ENCODE measurements at places on chromosomes 7 and 10.

GRCh38 chr7:28544453-28545117 is 132.3 kb downstream of the CREB5 start:
- DNase-seq, result no peak

DNA sequence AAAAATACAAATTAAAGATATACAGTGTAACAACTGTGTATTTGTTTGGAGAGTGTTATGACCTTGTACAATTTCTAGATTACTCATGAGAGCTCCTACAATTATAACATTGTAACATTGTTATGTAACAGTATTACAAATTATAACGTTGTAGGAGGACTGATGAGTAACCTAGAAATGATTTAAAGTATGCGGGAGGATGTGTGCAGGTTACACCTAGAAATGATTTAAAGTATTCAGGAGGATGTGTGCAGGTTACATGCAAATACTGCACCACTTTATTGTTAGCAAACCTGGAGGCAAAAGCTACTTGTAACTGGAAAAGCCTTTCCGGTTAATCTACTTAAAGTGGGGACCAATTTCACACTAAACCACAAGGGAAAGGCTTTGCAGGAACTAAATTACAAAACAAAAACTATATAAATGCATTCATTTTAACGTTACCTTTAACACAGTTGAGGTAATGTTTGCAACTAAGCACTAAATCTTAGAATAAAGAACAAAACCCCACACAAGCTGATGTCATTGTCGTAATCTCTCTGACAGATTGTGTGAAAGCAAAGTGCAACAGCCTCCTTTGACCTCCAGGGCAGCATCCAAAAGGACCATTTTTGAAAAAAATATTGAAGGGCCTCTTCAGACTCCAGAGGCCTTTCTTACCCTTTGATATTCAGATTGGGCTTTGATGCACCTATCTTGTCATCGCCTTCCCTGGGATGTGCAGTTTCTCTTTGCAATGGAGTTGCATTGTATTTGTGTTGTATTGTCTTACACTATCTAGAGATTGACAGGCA is 522.1 kb upstream of the FOXK1 start:
- DNase-seq, result no peak

DNA sequence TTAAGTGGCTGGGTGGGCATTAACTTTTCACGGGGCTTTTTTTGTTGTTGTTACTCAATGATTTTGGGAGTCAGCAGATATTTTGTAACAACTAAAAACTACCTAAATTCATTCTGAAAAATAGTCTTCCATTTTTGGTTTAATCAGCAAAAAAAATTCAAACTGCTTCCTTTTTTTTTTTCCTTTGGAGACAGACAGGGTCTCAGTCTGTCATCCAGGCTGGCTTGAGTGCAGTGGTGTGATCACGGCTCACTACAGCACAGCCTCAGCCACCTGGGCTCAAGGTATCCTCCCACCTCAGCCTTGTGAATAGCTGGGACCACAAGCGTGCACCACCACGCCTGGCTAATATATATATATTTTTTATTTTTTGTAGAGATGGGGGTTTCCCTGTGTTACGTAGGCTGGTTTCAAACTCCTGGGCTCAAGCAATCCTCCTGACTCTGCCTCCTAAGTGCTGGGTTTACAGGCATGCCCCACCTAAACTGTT is 36.5 kb downstream of the SKIDA1 start:
- no peak for DNase-seq

DNA sequence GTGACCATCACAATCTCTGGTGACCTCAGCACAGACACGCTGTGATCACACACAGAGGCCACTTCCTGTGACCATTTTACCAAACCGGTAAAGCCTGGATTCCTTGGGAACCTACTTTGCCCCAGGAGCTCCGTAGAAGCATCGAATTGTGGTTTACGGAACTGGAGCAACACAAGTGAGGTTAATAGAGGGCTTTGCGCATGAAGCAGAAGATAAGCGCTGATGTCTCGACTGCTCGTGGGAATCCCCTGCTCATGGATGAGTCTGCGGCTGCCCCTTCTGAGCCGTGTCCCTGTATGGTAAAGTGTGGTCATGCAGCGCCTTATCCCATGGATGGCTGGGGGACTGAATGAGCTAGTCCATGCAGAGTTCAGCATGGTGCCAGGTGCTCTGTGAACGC is 53.6 kb downstream of the VIPR2 start:
- no peak for DNase-seq
